Activated CD8-positive, alpha-beta T cell treated with anti-CD3 and anti-CD28 coated beads, Interleukin-2, amount 10 ng/mL, durations not matched to agents 7 days and 5 days (primary cell): ENCODE measurements at places on chromosomes 5 and 9.

GRCh38 chr9:19155106-19155935 lies 28.0 kb upstream of the PLIN2 start:
- no peak for DNase-seq

DNA sequence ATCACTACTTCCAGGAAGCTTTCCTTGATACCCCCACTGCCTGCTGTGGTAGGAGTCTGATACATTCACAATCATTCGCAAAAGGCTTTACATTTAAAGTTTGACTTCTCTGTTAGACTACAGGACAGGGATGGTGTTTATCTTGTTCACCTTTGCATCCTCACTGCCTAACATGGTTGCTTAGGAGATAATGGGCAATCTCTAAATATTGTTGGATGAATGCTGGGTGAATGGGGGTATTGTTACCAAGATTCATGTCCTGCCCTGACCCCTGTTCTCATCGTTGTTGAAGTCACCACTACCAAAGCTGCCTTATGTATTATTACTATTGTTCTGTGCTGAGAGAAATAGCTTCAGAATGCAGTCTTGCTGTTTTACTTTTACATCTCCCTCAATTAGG lies 7.7 kb upstream of the TMEFF1 start:
- DNase-seq: no peak

DNA sequence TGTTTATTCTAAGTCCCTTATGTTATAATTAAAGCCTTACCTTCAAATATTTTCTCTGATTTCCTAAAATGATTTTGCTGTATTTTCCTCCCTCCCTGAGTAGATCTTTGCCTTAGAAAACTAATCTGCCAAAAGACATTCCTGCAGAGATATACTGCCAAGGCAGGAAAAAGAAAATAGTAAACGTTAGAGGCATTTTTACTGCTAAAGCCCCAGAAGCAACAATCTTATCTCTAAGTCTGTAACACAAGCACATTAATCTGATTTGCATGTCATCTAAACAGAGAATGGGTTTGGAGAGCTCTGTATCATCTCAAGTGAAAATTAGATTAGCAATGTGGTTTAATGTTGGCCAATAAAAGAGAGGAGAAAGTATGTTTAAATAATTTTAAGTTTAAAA lies 847.7 kb downstream of the MAT2B start:
- no peak for DNase-seq

DNA sequence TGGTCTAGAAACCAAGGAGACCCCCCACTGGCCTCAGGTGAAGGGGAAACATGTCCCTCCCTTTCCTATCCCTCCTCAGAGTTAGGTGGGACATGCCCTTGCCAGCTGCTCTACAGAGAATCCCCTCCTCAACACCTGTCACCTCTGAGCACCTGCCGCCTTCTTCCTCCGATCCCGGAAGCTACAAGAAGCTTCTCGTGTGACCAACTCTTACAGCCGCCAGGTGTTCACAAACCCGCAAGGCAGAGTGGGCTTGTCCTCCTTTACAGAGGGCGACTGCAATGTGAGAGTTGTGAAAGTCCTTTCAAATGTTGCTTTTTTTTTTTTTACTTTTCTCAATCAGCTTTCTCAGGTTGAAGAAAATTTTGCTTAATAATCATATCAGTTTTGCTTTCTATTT lies 3.7 kb upstream of the ICE1 start:
- no peak for DNase-seq

GRCh38 chr5:82111191-82111590 lies 139.4 kb downstream of the ATG10 start:
- DNase-seq: no peak

DNA sequence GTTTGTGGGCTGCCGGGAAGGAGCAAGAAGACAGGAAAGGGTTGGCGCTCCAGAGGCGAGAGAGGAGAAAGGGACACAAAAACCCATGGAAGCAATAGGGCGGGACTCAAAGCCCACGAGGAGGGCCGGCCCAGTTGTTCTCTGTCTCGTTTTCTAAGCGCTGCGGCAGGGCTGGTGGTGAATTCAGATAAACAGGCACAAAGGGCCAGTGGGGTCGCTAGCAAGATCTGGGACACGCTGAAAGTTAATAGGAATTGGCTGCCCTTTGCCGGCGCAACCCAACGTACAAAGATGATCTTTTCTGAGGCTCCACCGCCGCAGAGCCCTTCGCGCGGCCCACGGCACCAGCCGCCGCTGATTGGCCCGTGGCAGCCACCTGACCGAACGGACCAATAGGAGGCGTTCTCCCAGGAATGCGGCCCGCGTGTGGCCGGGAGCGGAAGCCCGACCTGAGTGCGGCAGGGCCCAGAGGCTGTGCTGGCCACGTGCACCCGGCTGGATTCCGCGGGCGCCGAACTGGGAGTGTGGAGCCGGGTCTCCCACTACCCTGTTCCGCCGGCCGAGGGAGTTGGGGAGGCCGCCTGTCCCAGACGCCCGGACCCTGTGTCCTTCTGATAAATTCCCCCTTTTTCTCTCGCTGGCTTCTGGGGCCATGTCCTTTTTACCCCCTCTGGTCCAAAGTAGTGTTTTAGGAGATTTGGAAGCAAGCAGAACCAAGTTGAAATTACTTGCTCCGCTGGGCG lies 16.8 kb upstream of the NSD1 start:
- peak; percentile 87 for DNase-seq

- no peak for DNase-seq
Observed at GRCh38 chr9:125919565-125919964, 172.4 kb downstream of the PBX3 start.

- DNase-seq: no peak
Observed at GRCh38 chr5:74067748-74068541, 441.9 kb downstream of the ARHGEF28 start.

DNA sequence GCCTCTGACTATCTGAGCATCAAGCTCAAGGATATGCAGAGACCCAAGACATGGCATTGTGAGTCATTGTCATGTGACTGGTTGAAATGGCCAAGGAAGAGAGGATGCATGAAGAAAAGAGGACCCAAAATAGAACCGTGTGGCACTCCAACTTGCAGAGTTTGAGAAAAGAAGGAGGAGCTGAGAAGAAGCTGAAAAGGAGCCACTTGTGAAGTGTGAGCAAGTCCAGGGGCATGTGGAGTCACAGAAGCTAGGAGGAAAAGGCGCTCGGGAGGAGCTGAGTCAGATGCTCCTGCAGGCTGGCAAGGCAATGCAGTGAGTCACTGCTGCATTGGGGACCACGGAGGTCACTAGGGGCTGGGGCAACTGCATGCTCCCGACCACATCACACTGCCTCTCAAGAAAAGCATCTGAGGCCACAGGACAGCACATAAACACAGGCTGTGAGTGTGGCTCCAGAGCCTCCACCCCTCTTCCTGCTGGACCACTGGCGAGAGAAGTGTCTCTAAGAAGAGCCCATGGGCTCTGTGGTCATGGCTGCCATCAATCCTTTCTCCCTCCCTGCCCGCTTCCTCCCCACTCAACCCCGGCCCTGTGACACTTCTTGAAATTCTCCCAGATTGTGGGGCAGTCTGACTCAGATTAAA lies 197.6 kb downstream of the DRD1 start:
- DNase-seq: peak; percentile 21

DNA sequence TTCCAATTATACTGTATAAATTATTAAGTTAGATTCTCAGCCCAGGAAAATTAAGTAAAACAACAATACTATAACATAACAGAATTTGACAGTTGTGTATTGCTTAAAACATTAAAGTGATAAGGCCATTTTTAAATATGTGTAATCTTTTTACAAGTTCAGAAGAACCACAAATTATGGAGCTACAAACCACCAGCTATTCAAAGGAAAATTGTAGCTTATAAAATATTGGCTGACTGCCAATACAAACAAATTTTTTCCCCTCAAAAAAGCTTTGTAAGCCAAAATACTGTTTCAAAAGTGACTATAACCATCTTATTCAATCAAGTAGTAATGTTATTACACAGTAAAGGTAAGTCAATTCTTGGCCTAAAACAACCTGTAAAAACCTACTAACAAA lies 21.9 kb downstream of the STRBP start:
- no peak for DNase-seq

- no peak for DNase-seq
Observed at GRCh38 chr5:22044229-22044628, 808.9 kb downstream of the CDH12 start.

DNA sequence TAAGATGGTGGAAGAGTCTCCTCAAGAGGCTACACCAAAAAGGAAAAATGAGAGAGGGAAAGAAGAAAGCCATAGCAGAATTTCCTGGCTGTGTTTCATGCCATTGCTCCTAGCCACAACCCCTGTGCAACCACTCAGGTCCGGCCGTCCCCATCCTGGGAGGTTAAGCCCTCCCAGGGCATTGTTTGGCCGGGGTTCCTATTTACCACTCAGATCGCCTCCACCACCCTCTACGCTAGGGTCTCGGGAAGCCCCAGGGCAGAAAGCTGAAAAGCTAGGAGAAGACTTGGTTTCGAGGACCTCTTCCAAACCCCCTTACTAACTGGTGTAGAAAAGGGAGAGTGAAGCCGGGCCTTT lies 715 bp downstream of the RC3H2 start:
- peak; percentile 41 for DNase-seq

DNA sequence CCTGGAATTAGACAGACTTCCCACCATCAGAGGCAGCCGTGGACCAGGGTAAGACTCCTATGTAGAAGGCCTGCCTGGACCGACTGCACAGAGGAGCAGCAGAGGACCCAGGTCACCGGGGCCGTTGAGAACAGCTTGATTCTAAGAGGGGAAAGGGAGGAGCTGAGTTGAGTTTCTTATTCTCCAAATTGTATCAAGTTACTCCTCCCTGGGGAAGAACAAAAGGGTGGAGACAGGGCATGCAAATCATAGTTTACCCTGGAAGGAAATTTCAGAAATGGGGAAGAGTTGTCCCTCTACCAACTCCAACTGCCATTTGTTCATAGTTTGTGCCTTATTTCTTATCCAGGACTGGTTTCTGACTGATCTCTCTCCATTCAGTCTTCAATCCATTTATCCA lies 20.9 kb upstream of the SLC31A2 start:
- DNase-seq: no peak

- no peak for DNase-seq
Observed at GRCh38 chr9:135622415-135623020, 16.8 kb downstream of the GLT6D1 start.

- no peak for DNase-seq
Observed at GRCh38 chr5:10401498-10401897, 40.2 kb upstream of the ROPN1L start.

GRCh38 chr9:134950386-134951210 lies 32.9 kb upstream of the FCN1 start:
- DNase-seq: no peak

DNA sequence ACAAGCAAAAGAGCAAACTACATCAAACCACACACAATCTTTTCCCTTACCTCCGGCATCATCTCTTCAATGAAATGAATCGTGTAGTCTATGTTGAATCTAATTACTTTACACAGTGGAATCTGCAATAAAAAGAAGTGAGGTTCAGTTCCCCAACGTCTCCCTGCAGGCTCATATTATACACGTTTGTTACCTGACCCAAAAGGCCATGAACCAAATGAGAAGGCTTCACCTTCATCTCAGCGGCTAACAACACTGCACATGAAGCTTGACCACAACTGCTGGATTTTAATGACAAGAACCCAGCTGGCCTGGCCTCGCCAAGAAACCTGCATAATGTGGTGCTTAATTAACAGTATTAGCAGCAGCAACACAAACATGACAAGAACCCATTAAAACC lies 45.5 kb downstream of the DROSHA start:
- DNase-seq: no peak

DNA sequence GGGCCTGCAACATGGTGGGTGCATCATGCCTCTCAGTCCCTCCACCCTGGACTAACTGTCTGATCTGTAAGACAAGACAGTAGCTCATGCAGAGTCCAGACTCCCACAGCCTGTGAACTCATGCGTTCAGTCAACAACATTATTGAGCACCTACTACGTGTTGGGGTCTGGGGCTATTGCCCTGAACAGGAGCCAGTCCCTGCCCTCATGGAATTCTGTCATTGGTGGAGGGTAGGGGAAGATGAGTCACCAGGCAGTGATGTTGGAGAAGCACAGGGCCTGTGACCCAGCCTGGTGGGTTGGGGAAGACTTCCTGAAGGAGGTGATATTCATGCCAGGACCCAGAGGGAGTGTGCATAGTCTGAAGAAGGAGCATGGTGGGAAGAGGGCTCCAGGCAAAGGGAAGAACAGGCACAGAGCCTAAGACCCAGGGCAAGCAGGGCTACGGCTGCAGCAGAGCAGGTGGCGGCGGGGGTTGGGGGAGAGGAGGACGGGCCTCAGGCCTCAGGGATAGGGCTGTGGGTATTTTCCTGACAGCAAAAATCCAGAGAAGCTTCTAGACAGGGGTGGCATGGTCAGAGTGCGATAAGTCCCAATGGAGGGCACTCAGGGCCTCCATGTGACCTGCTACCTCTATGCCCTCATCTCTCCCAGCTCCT lies 26.7 kb upstream of the PSD2 start:
- DNase-seq: no peak

DNA sequence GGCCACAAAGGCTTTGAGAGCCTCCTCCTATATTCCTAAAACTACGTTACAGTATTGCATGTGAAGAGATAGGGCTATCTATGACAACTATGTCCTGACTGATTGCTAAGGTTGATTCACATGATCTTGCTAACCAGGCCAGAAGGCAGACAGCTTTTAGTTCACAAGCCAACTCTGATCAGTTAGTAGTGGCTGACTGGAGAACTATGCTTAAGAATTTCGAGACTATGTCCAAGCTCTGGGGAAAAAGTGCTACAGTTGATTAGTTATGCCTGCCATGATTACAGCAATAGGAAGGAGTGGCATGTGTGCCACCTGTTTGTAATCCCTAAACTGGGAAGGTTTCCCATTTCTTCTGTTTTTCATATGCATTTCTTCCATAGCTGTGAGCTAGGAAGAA lies 223.4 kb downstream of the DOCK8 start:
- no peak for DNase-seq

GRCh38 chr9:10007356-10007755 lies 605.4 kb downstream of the PTPRD start:
- no peak for DNase-seq

- DNase-seq: no peak
Observed at GRCh38 chr5:40332970-40333369, 346.7 kb upstream of the PTGER4 start.

DNA sequence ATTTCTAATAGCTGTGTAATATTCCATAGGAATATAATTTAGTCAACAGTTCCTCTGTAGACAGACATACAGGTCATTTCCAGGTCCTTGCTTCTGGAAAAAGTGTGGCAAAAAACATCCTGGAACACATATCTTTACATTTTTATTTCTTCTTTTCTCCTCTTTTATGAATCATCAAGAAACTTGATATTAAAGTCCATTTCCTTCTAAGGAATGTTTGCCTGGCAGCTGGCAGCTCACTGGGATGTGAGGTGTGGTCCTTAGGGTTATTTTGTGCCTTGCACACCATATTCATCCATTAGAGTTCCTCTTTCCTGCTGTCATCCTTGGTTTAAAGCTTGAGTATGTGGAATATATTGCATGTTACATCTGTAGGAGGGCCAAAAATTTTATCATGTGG lies 122.0 kb downstream of the GALNT10 start:
- DNase-seq: no peak

- DNase-seq: no peak
Observed at GRCh38 chr5:18403941-18404438, 769.7 kb downstream of the TAF11L14 start.
